ENCODE measurements at places on chromosomes 7 and 10. TPM values are rescaled to one million over a fixed set of nuclear protein-coding genes. Genes with fewer than 3 reads are reported as not detected.

- no peak for DNase-seq
These were observed 85.6 kb downstream of the RNF216 start for GRCh38 chr7:5695727-5696345.

DNA sequence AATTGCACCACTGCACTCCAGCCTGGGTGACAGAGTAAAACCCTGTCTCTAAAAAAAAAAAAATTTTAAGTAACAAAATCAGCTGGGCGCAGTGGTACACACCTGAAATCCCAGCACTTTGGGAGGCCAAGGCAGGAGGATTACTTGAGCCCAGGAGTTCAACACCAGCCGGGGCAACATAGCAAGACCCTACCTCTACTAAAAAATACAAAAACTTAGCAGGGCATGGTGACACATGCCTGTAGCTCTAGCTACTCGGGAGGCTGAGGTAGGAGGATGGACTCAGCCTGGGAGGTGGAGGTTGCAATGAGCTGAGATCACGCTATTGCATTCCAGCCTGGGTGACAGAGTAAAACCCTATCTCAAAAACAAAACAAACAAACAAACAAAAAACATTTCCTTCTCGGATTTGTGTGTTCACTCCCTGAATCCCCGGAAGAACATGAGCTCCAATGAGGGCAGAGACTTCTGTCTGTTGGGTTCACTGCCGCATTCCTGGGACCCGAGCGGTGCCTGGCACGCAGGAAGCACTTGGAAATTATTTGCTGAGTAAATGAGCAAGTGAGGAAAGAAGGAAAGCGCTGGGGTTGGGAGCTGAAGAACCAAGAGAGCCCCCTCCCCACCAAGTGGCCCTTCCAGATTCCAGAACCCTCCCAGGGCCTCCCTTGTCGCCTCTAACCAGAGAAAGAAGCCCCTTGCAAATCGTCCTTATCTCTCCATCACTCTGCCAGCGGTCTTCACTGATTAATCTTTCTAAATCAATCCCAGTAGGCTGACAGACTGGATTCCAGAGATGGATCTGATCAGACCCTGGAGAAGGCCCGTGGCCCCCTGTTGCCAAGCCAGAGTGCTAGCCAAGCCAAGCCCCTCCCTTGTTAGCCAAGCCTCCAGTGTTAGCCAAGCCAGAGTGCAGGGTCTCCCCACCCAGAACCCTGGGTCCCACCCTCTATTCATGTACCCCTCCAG, 6.2 kb downstream of the TNRC18 start:
- DNase-seq = no peak

GRCh38 chr7:52472006-52472620, 563.3 kb upstream of the POM121L12 start:
- no peak for DNase-seq

- peak; percentile 27 for DNase-seq
These were observed 12.2 kb upstream of the RSBN1L start for GRCh38 chr7:77684030-77684429.

The AKR1D1 gene
- 0.20 TPM for total RNA-seq

The NKX2-3 gene
- not detected for total RNA-seq

DNA sequence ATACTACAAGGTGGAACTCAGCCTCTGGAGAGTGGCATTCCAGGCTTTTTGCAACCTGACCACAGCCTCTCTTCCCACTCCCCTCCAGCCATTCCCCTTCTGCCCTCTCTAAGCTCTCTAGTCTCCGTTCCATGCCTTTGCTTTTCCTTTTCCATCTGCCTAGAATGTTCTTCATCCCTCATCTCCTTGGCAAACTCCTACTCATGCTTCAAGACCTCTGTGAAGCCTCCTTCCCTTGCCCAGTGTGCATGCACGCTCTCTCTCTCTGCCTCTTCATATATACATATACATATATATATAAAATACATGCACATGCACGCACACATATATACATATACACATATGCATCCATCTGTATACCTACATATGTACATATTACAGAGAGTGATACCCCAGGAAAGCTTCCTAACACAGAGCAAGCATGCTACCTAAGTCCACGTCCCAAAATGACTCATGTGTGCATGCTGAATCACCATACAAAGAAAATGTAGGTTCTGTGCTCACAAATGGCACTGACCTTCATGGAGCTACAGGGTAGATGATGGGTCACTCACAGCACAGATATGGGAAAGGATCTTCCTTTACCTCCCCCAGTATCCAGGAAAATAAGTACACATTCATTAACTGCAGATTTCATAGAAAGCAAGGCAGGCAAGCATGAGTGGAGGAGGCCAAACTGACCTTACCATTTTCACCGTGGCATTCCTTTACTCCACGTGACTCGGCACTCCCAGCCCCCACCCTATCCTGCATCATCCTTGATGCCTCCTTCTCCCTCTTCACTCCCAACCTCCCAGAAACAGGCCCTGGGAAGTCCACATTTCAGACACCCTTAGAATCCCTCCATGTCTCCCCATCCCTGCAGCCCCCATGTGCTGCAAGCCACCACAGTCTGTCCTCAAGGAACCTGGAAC, 238.4 kb upstream of the ZMIZ1 start:
- DNase-seq = no peak

DNA sequence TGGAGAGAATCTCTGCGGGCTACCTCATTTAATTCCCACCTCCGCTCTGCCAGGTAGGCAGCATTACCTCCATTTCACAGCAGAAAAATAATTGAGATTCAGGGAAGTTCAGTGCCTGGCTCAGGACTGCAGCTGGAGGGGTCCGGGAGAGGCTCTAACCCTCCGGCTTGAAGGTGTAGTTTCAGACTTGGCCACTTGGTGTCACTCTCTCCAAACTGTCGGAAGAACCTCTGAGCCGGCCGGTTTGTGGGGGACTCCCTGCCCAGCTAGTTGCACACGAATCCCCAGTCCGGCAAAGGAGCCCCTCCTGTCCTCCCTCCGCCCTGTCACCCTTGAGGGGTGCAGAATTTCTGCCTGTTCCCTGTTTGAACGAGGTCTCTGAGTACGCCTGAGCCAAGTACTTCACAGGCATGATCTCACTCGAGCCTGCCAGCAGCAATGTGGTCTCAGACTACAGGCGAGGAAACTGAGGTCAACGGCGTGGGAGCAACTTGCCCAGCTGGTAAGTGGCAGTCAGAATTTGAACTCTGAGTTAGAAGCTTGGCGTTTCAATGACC, 144.7 kb upstream of the ZNF716 start:
- no peak for DNase-seq

GRCh38 chr10:110901954-110902819, 16.8 kb downstream of the BBIP1 start:
- no peak for DNase-seq

The AOC1 gene
- not detected for total RNA-seq

- DNase-seq = peak; percentile 13
These were observed 36.1 kb upstream of the CCNY start for GRCh38 chr10:35300063-35300699.

The INA gene
- not detected for total RNA-seq

GRCh38 chr7:43117095-43117494, 4.6 kb downstream of the HECW1 start:
- DNase-seq = no peak

The TET1 gene
- 1.2 TPM for total RNA-seq

GRCh38 chr10:85978566-85979358, 387.8 kb downstream of the GRID1 start:
- no peak for DNase-seq

- DNase-seq = no peak
These were observed 53.2 kb downstream of the ADRB1 start for GRCh38 chr10:114096864-114097263.

DNA sequence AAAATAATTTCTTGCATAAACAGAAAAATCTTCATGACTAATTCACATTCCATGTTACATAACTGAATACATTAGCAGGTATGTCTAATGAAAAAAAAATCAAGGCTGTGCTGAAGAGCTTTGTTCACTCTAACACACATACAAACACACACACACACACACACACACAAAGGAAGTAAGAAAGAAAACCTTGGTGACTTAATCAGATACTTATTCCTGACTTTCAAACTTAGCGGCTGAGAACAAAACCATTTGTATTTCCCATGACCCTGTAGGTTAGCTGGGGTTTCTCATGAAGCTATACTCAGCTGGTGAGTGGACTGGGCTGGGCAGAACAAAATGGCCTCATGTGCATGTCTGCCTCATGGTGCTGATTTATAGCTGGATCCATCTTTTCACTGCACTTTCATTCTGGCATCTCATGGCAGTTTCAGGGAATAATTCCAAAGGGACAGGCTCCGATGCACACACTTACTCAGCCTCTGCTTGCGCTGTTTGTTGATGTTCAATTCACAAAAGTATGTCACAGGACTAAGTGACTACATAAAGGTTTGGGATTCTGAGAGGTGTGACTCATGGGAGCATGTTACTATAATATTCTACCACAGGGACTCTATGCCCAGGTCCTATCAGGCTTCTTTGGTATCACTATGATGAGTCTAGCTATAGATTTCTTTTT, 161.2 kb downstream of the PCLO start:
- no peak for DNase-seq

The PLXDC2 gene
- 13.9 TPM for total RNA-seq

DNA sequence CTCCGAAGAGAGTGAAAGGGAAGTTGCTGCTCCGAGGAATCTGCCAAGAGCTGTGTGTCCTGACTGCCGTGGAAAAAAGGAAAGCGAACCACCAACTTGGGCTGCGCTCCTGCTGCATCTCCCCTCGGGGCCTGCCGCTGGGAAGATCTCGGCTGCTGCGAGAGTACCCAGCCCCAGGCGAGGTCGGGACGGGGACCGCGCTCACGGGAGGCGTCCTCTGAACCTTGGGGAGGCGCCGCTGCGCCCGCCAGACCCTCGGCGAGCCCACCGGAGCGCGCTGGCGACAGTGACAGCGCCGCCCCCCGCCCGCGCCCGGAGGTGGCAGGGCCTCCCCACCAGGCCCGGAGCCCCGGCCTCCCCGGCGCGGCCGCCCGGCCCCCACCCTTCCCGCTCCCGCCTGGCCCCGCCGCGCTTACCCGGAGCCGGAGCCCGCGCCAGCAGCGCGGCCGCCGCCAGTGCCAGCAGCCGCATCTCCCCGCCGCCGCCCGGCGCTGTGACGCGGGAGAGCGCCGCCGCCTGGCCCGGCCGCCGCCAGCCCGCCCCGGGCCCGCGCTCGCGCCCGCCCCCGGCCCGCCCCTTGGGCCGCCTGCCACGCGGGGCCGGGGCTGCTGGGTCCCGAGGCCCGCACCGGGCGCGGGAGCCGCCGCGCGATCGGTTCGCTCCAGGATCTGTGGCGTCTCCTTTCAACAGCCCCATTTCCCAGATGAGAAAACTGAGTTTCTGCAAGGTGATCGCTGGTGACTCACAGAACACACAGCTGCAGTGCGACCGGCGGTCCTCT, at the start of gene VSTM4:
Gene VSTM4, minus strand, starts transcription at position 508 of the 781 bp plus-strand sequence. Its CDS starts 37 bp downstream, at position 471.
- no peak for DNase-seq

- DNase-seq = peak; percentile 4
These were observed 28.9 kb downstream of the MAD1L1 start for GRCh38 chr7:2203766-2204300.

GRCh38 chr7:139131601-139132041, 22.1 kb upstream of the ZC3HAV1 start:
- DNase-seq = no peak

DNA sequence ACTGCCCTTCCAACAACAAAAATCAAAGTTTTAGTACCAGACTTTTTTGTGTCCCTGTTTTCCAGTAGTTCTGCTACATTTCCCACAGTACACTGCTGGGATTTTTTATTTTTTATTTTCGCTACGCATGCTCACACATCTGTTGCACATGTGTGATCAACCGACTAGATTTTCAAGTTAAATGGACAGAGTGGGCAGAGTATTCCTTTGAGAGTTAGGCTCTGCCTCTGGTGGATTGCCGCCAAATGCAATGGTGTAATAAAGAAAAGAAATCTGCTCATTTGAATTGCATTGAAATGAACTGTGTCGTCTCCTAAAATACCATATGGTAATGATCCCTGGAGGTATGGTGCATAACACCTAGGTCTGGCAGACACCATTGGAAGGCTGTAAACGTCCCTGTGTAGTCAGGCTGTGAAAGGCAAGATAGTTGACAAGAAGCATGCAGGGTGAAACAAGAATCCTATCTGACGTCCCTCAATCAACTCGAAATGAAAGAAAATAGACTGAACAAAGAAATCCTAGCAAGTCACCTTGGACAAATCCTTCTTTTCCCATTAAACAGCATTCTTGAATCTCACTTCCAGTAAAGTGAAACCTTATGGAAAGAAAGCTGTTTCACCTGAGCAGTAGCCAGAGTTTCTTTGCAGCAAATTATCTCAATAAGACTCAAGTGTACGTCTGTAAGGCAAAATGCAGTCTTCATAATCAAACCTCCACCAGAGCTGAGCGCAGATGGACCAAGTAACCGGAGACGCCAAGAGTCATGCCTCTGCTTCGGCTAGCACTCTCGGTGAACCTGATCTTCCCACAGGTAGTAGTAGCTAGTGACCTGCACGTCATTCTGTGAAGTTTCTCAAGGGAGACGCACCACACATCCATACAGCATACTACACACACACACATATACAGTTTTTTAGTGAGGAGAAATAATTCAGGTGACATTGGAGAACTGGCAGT, 357.3 kb downstream of the CRPPA start:
- DNase-seq = no peak

DNA sequence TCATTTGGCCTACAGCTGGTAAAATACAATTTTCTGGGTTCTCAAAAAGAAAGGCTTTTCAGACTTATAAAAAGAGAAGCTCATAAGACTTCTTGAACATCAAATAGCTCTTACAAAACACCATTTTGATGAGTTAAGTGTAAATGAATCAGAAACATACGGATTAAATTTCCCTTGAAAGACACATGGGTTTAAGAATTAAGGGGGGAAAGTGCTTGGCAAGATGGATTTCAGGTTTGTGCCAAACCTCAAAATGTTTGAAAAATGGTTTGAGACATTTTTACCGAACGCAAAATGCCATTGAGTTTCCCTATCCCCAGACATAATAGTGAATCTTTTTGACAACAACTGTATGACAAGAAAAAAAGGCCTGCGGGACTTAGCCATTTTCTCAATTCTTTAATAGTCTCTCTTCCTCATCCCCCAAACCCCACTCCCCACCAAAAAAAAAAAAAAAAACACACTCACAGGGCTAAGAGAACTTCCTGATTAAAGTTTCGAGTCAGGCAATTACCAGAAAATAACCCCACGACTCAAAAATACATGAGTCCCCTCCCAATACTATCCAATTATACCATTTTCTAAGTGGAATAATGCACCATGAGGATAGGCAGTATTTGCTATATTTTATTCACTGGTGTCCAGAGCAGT, 260.1 kb downstream of the TRIL start:
- DNase-seq = no peak

- no peak for DNase-seq
These were observed 392.2 kb downstream of the ACTR3B start for GRCh38 chr7:153151766-153152165.

The CDHR1 gene
- total RNA-seq = not detected

The ZP3 gene
- not detected for total RNA-seq

DNA sequence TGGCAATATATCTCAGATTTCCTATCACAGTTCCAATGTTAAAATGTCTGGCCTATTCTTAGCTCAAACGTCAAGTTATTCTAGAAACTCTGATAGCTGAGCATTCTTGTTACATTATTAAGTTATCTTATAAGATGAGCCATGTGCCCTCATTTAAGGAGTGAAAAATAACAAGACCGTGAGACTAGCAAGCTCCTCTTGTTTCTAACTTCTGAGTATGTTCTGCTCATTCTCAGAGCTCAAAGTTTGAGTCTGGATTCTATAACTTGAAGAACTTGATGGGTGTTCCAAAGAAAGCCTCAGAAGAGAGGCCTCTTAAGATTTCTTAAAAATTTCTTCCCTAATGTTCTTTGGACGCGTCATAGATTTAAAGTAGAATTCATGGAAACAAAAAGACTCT, 215.2 kb downstream of the HTR7 start:
- no peak for DNase-seq
